ENCODE measurements at places on chromosomes 16 and 17. TPM values are rescaled to one million over a fixed set of nuclear protein-coding genes. Genes with fewer than 3 reads are reported as not detected.

Gene FBF1
- total RNA-seq = 8.1 TPM

Gene PPP1R27
- total RNA-seq = 43.4 TPM

Gene PLA2G10
- 0.18 TPM for total RNA-seq

Gene RND2
- total RNA-seq = 0.35 TPM

Gene ZG16B
- 0.49 TPM for total RNA-seq

All from muscle of leg (tissue), 16 donors.